ENCODE measurements at places on chromosomes 6 and 20.

DNA sequence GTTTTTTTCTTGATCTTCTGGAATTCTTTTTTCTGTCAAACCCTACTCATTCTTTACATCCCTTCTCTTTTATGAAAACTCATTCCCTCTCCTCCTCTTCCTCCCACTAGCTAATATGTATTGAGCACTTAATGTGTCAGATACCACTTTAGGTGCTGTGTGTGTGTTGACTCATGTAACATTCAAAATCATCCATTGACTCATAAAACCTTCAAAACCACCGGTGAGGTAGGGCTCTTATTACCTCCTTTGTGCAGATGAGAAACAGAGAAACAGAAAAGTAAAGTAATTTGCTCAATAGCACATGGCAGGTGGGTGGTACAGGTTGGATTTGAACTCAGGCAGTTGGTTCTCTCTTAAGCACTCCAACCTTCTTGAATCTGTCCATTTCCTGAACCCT is 136.3 kb upstream of the NEDD9 start:
- DNase-seq, result no peak

DNA sequence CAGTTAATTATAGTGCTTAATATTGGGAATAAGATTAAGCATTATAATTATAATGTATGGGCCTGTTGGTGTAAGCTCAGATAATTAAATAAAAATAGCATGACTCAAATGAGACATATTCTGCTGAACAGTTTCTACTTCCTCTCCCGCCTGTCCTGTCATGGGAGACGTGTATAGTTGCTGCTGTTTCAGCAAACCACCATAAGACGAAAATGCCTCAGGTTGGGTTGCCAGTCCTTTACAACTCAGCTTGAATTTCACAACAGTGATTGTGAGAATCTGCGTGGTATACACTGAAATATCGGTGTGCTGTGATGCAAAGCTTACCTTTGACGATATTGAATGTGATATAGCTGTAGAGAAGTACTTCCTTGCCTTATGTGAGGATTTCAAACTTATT is 99.5 kb downstream of the POPDC3 start:
- no peak for DNase-seq

- DNase-seq, result no peak
These were observed 87.8 kb upstream of the CENPW start for GRCh38 chr6:126252154-126252553.

GRCh38 chr6:149680503-149680902 is 32.0 kb upstream of the KATNA1 start:
- no peak for DNase-seq

GRCh38 chr6:97665446-97665845 is 382.4 kb upstream of the MMS22L start:
- no peak for DNase-seq

GRCh38 chr6:210778-211374 is 81.4 kb upstream of the DUSP22 start:
- DNase-seq, result no peak

GRCh38 chr6:126826166-126826714 is 292.2 kb upstream of the RSPO3 start:
- no peak for DNase-seq

DNA sequence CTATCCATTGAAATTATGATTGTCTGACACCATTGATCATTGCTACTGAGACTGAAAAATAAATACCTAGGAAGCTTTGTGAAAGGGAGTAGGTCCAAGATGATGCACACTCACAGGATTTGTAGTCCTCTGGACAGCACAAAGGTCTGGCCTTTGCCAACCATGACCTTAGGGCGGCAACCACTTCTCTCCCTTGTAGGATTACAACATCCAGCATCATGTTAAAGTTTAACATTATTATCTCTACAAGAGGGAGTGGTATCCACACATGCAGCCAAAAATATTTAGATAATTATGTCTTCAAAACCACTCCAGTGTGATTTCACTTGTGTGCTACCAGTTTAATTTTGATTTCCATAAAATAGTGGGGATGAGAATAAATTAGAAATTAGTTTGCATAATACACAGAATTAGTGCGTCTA is 51.1 kb upstream of the NHSL1 start:
- peak; percentile 37 for DNase-seq

DNA sequence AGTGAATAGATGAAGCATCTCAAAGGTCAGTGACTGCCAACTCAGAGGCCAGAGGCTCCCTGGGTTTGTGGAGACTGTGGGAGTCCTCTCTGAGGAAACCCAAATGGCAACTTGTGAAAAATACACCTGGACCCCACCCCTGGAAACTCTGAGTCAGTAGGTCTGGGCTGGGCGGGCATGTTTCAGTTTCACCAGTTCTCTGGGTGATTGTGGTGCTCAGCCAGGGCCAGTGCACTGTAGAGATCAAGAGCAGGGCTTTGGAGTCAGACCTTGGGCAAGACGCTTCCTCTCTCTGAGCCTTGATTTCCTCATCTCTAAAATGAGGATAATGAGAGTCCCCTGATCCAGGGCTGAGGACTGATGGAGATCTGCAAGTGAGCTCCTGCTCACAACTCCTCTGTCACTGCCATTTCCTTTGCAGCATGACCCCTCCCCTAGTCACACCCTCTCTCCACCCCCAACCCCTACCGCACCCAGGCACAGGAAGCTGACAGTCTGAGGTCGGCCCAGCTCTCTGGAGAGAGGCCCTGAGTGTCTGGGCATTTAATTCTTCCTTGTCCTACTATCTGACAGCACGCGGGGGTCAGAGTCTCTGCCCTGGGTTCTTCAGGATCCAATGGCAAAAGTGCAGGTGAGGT is 5.1 kb downstream of the DEF6 start:
- no peak for DNase-seq

GRCh38 chr6:36756786-36757185 is 59.2 kb downstream of the RAB44 start:
- DNase-seq, result no peak

GRCh38 chr6:511488-512137 is 120.1 kb downstream of the IRF4 start:
- no peak for DNase-seq

DNA sequence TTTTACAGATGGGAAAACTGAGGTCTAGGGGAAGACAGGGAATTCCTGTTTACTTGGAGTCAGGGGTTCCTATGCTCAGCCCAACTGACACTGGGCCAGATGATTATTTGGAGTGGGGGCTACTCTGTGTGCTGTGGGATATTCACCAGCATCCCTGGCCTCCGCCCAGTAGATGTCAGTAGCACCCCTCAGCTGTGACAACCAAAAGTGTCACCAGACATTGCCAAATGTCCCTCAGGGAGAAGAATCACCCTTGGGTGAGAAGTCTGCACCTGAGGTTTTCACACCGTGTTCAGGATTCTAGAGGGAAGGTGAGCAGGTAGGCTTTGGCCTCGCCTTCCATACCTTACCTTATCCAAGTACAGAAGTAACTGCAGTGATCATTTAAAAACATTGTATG is 27.6 kb downstream of the CDH26 start:
- DNase-seq, result no peak

DNA sequence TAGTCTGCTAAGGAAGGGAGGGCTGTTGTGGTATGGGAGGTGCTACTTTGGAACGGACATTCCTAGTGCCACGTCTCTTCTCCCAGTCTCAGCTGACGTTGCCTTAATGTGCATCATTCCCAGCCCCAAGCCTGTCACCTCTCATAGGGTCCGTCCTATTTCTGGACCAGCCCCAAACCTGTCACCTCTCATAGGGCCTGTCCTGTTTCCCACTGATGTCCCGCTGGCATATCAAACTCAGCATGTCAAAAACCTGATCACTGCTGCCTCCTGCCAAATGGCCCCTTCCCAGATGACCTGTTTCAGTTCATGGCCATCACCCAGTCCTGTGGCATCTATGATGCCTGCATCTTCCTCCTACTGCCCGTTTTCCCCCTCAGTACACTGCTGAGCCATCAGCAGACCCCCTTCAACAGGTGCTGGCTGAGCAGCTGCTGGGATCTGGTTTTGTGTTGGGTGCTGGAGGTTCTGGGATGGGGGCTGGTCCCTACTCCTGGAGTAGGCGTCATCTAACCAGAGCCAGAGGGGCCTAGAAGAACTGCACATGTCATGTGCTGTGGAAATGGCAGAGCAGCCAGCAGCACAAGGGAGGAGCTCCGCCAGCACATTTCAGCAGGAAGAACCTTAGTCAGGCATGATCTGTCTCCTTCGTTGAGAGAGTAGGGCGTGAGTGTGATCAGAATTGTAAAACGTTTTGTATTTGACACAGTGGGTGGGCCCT is 3.3 kb downstream of the ENTPD6 start:
- no peak for DNase-seq

- DNase-seq, result no peak
These were observed 1.9 kb upstream of the NECAB3 start for GRCh38 chr20:33676121-33676520.

- DNase-seq, result no peak
These were observed 48.8 kb upstream of the FBXO30 start for GRCh38 chr6:145863366-145863765.

DNA sequence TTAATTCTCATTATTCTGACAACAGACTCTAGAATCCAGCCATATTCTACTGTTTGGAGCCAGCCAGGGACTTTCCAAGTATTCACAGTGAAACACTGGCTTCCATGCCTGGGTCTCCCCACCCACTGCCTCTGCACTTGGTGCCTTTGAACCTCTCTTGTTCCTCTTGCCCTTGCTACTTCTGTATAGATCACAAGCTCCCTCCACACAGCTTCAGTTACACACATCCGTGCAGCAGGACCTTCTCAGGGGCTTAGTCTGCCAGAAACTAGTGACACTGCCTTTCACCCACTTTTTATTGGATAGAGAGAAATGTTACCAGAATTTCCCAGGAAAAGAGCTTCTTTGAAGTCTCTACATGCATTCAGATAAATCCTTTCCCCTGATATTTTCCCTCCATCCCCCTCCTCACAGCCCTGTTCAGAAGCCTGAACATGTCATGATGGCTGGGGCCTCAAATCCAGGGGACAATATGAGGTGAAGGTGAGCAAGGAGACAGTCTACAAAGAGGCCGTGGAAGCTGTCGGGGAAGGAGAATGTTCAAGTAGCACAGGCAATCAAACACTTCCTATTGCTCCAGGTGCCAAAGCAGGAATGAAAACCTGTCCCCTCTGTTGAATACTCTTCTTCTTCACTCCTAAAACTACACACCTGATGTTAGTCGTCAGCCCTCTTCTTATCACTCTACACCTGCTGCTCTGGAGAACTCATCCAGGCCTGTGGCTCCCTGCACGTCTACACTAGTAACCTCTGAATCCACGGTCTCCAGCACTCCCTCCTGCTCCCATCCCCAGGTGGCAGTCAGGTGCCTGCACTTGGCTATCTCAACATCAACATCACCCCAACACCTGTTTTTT is 20.2 kb upstream of the HLA-DOA start:
- DNase-seq, result no peak

DNA sequence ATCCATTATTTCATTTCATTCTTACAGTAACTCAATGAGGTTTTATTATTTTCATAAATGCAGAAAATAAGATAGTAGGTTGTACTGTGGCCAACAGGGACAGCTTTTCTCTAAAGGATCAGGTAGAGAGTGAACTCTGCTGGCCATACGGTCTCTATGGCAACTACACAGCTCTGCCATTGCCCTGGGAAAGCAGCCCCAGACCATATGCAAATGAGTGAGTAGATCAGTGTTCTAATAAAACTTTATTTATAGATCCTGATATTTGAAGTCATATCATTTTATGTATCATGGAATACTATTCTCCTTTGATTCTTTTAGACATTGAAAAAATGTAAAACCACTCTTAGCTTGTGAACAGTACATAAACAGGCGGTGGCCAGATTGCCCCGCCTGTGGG is 192.5 kb upstream of the RREB1 start:
- no peak for DNase-seq

DNA sequence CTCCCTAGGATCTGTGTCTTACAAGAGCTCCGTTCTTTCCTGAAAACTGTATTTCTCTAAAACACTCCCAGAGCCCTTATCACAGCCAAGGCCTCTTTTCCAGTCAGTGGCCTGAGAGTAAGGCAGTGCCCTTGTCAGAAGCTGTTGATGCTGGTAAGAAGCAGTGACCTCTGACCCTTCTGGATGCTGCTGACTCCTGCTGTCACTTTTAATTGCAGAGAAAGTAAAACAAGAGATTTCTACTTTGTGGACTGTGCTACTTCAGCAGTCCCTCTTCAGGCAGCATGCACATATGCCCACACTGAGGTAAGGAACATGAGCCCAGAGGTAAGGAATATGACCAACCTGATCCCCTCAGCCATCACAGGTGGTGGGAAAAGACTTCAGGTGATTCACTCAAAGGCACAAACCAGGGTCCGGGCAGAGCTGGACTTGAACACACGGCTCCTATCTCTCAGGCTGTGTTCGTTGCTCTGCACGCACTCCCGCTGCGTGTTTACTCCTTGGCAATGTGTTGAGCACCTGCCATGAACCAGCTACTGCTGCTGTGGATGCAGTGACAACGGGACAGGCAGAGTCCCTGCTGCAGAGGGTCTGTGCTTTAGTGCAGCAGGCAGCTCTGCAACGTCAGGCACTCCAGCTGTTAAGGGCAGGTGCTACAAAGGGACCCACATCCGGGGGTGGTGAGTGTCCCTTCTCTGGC is 201.9 kb upstream of the CST7 start:
- no peak for DNase-seq

DNA sequence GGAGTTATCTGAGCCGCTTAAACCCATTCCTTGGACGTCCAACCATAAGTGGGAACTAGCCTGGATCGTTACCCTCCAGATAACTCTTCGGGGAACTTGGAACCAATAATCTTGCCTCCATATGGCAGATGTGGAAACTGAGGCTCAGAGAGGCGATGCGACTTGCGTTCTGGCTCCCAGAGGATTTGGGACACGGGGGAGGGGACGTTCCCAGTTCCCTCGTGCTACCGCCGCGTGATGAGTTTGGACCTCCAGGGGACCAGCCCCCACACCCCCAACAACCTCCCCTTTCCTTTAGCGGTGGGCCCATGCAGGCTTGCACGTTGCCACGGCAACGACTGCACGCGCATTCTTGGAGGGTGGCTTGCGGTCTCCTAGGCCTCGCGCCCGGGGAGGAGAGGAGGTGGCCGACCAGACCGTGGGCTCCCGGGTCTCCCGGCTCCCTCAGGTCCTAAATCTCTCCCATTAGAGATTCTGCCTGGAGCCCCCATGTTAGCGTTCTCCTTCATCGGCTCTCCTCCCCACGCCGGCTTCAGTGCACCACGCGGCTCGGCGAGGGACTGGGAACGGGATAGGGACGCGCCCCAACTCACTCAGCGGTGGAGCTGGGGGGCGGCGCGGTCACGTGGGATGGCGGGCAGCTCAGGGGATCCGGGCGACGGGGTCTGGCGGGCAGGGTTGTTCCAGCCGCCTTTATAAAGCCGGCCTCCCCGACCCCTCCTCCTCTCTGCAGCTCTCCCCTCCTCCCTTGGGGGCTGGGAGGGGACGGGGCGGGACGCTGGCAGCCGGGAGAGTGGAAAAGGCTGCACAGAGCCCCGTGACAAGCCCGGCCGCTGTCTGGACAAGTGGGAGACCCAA is at the start of gene PLTP:
TSS of gene PLTP (minus strand) at position 670 of the 858 bp plus-strand sequence. CDS start 703 bp downstream, outside the sequence.
- DNase-seq, result peak; percentile 45

- no peak for DNase-seq
These were observed 13.6 kb upstream of the MARCKS start for GRCh38 chr6:113843500-113844073.

DNA sequence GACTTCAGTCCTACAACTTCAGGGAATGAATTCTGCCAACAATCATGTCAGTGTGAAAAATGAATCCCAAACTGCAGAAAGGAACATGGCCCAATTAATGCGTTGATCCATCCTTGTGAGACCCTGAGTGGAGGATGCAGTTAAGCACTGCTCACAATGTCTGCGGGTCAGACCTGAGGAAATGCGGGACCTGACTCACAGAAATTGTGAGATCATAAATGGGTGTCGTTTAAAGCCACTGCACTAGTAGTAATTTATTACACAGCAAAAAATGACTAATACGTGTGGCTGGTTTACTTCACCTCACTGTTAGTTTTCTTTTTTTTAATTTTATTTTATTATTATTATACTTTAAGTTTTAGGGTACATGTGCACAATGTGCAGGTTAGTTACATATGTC is 505.0 kb downstream of the PRKN start:
- DNase-seq, result no peak

All from fibroblast of gingiva (primary cell).